ENCODE measurements at places on chromosomes 5 and 9.

DNA sequence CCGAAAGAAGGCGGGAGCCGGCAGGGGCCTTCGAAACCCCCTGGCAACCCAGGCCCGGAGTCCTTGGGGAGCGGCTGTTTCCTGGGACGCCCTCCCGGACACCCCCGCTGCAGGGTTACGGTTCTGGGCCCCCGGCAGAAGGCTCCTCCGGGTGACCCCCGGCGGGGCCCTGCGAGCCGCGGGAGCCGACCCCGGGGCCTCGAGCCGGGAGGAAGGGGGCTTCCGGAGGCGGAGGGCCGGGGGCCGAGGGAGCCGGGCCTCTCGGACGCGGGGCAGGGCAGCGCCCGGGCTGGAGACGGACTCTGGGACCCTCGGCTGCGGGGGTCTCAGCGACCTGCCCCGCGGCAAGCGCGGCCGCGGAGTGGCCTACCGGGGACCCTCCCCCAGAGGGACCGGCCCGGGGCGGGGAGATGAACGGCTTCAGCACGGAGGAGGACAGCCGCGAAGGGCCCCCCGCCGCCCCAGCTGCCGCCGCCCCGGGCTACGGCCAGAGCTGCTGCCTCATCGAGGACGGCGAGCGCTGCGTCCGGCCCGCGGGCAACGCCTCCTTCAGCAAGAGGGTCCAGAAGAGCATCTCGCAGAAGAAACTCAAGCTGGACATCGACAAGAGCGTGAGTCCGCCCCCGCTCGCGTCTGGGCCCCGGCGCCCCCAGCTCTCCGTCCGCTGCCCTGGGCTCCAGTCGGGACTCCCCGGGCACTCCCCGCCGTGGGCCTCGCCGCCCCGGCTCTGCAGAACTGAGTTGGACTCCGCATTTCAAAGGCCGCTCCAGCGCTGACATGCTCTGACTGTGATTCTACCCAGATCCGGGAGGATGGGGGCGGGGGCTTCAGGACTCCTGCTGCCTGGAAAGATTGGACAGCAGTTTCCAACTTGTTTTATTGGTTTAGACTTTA, 645 bp downstream of the SAP30L start:
- peak; percentile 64 for DNase-seq

DNA sequence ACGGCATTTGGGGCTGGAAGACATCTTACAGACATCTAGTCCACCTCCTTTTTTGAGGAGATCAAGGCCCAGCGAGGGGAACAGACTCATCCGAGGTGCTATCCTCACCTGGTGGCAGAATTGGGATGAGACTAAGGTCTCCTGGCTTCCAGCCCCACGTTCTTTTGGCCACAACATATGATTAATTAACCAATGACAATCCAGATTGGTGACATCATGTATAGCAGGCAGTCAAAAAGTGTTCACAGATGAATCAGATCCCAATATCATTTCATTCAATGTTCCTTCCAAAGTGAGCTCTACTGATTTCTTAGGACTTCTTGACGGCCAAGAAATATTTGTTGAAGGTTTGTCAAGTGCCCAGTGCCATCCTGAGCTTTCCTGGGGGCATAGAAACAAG, 3.9 kb downstream of the CFAP77 start:
- DNase-seq, result no peak

- peak; percentile 97 for DNase-seq
Measured at GRCh38 chr5:172886974-172887501, 53.0 kb downstream of the ERGIC1 start.

DNA sequence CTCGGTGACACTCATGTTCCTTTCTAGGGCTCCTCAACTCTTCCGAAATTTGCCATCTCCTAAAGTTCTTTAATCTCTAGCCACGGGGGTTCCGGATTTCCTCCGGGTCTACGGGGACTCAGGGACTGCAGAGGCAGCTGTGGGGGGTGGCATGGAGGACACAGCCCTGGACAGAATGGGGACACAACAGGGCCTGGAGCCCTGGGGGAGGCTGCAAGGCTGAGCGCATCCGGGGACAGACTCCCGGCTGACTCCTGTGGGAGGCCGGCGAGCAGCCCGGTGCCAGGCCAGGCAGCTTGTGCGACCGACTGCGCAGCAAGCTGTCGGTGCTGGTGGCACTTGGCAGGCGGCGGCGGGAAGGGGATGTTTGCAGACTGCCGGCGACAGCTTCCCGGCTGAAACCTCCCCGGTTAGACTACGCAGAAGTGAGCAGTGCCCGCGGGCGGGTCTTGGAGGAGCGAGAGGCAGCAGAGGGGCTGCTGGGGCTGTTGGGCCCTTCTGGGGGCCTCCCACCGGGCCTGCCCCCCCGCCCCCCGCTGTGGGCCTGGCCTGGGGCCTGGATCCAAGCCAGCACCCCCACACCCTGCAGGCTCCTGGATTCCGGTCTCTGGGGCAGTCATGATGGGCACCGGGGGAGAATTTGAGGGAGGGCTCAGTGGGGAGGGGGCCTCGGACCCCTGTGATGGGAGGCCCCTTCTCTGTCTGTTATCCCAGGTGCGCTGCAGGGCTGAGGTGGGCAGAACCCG, 28.7 kb upstream of the UBAC1 start:
- no peak for DNase-seq

DNA sequence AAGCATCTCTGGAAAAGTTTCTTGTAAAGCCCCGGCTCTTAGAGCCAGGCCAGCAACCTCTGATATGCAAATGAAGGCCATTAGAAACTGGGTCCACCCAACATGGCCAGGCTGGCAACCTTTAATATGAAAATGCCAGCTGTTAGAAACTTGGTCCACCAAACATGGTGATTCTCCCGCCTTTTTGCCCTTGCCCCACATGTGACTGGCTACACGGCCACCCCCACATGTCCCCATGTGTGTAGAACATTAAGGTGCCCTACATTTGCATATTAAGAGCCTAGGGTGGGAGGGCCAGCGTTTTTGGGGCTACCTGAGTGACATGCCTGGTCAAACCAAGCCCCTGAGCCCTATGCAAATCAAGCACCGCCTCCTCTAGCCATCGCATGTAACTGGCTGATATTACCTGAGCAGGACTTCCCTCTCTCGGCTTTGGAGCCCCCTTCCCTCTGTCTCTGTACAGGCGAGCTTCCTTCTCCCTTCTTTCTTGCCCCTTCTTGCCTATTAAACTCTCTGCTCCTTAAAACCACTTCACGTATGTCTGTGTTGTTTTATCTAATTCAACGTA, 39.0 kb downstream of the S100Z start:
- no peak for DNase-seq

DNA sequence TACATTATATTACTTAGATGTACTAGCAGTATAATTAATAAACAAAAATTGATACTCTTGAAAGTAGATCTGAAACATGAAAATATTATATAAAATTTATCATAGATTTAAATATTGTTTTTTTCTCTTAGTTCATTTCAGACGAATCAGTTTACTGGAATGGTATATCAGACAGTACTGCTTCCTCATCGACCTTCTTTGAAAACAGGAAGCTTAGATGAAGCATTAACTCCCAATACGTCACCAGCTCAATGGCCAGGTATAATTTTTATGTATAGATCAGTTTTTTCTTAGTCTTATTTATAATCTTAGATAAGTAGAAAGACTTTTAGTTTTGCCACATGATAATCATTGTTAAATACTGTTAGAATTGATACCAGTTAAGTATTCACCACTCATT, 106.3 kb downstream of the DMXL1 start:
- DNase-seq, result no peak

All from suppressor macrophage treated with lipopolysaccharide for 1 hour (primary cell).